Type B pancreatic cell (in vitro differentiated cells): ENCODE measurements at places on chromosomes 6 and 20. TPM values are rescaled to one million over a fixed set of nuclear protein-coding genes. Genes with fewer than 3 reads are reported as not detected.
A peak's percentile ranks its signal among the peaks of the same experiment; 100 is the strongest.

Gene SYCP2L
- 4.9 and 6.9 TPM in 2 replicates for total RNA-seq

Gene SLC17A1
- total RNA-seq: 0.85 and 1.2 TPM in 2 replicates

Gene PHACTR3
- 0.55 and 2.1 TPM in 2 replicates for total RNA-seq

Gene MGME1
- 31.2 and 32.7 TPM in 2 replicates for total RNA-seq

Gene MUC22
- 1.6 and 4.9 TPM in 2 replicates for total RNA-seq

Gene ADGRF1
- total RNA-seq: 20.0 and 36.0 TPM in 2 replicates

Gene CST2
- total RNA-seq: 2.6 and 8.5 TPM in 2 replicates

Gene FOXS1
- total RNA-seq: 0.22 TPM in 1 of 2 replicates, not detected in the other

DNA sequence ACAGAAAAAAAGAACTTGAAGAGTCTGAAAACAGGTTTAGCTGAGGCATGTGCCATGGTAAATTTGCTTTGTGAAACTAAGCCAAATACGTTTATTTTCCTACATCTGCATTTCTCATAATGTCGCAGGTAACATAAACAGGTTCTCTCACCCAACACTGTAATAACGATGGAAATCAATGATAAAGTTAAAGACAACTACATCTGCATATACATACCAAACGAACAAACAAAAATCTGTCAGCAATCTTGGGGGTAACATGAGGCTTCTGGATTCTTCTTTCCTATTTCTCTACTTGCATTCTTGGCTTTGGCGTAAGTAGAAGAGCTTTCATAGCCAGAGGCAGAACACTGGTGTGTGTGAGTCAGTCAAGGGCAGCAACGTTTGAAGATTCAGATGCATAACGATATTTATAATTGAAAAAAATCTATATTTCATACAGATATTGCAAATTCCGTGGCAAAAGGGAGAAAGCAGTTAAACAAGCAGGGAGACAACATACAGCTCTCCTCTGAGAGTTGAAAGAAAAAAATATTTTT, 195.1 kb downstream of the EDN1 start:
- no peaks in the 10 kb centered on the region for H3K36me3 ChIP-seq
- no peak for DNase-seq
- H3K27me3 ChIP-seq: no peaks in the 10 kb centered on the region
- H3K4me1 ChIP-seq: peaks cover 7% of the 10 kb centered on the region

DNA sequence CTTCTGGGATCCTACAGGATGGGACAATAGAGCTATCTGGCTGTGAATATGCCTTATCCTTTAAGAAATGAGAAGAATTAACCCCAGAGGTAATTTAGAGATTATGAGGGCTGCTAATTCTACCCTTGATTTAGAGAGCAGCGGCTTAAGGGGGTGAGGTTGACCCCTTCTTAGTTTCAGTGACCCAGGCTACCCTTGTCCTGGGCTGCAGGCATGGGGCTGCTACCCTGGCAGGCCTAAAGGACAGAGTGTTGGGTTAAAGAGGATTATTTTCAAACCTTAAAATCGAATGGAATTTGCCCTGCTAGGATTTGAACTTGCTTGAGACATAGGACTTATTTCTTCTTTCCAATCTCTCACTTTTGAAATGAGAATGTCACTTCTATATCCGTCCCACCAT, 1343.4 kb downstream of the HACE1 start:
- no peak overlapping the region for H3K27ac ChIP-seq
- H3K4me1 ChIP-seq: no peaks in the 10 kb centered on the region
- no peak overlapping the region for H3K4me3 ChIP-seq
- no peak for DNase-seq

DNA sequence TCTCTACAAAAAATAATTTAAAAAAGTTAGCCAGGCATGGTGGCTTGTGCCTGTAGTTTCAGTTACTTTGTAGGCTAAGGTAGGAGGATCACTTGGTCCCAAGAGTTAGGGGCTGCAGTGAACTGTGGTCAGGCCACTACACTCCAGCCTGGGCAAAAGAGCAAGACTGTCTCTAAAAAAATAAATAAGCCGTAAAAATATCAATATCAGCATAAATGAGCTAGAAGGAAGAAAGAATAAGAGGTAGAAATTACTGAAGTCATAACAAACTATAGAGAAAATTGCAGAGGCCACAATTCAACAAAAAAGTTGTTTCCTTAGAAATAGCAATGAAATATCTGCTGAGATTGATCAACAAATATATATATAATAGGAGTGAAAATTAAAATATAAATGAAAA, 827.3 kb upstream of the FLRT3 start:
- H3K27ac ChIP-seq: no peak overlapping the region
- peaks cover 11% of the 10 kb centered on the region for H3K4me1 ChIP-seq
- DNase-seq: no peak
- H3K4me3 ChIP-seq: no peak overlapping the region
- no peaks in the 10 kb centered on the region for H3K36me3 ChIP-seq
- H3K27me3 ChIP-seq: no peaks in the 10 kb centered on the region

DNA sequence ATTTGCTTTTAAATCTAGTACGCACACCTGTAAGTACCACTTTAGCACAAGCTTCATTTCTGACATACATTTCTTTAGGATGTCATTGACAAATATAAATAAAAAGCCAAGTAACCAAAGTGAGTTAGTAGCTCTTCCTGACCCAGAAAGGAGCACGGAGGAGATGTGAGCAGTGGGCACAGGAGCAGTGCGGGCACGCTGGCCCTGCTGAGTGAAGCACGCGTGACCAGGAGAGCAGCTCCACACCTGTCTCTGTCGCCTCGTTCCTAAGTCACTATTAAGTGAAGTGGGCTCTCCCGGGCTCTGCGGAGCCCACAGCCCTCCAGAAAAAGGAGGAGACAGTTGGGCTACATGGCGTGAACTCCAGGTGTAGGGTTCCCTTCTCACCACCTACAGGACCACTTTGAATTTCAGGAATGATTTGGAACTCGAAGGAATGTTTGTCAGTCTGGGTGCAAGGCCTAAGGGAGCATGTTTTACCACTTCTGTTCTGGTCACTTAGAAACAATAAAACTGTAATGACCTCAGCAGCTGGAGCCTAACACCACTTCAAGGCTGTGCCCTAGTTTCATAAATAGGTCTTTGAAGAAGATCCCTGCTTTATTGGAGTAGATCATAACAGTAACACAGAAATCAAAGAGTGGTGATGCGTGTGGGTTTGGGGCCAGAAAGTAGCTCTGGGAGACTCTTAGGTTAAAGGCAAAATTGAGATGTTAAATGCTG, 95.9 kb downstream of the FAM120B start:
- peak; percentile 43 for DNase-seq
- H3K27me3 ChIP-seq: no peaks in the 10 kb centered on the region
- peaks cover 17% of the 10 kb centered on the region for H3K4me1 ChIP-seq

- no peak overlapping the region for H3K4me3 ChIP-seq
- no peaks in the 10 kb centered on the region for H3K36me3 ChIP-seq
- no peak for DNase-seq
- H3K27ac ChIP-seq: no peak overlapping the region
These were observed 511.1 kb upstream of the MAP3K7 start for GRCh38 chr6:91098006-91098405.

DNA sequence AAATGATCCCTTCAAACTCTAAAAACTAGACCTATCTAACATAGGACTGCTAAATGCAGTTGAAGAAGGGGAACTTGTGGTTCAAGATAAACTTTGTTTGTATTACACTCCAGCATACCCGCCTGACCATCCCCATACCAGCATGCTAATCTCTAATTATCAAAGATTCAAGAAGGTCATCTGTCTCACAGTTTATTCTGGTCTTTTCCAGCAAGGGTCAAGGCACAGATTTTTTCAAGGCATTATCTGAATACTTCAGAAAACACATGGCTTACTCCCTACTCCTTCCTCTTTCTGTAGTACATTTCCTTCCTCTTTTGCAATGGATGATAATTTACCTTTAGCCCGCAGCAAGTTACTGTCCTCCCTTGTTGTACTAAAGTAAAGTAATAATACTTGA, 174.1 kb downstream of the PKHD1 start:
- H3K27ac ChIP-seq: no peak overlapping the region
- H3K27me3 ChIP-seq: no peaks in the 10 kb centered on the region
- H3K36me3 ChIP-seq: no peaks in the 10 kb centered on the region
- no peaks in the 10 kb centered on the region for H3K4me1 ChIP-seq
- no peak overlapping the region for H3K4me3 ChIP-seq

DNA sequence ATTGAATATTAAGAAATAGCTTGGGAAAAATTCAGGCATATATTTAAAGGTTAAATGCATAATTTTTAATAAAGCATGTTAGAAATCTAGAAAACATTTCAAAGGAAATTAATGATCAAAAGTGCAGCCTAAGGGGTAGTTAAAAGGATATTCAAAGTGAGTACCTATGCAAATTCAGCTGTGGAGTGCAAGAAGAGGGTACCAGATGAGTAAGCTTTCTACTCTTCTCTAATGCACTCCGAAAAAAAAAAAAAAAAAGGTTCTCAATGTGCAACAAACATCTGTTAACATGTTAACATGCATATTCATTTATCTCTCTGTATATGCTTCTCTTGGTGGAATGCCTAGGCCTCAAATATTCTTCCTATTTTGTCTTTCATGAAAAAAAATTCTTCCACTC, 32.0 kb upstream of the KATNA1 start:
- H3K27ac ChIP-seq: no peak overlapping the region
- peaks cover 32% of the 10 kb centered on the region for H3K36me3 ChIP-seq
- DNase-seq: no peak
- no peaks in the 10 kb centered on the region for H3K4me1 ChIP-seq
- H3K27me3 ChIP-seq: no peaks in the 10 kb centered on the region
- H3K4me3 ChIP-seq: no peak overlapping the region

- H3K4me1 ChIP-seq: peaks cover 15% of the 10 kb centered on the region
- no peak overlapping the region for H3K27ac ChIP-seq
- no peak for DNase-seq
- H3K27me3 ChIP-seq: no peaks in the 10 kb centered on the region
- H3K4me3 ChIP-seq: no peak overlapping the region
- no peaks in the 10 kb centered on the region for H3K36me3 ChIP-seq
These were observed 98.1 kb upstream of the COL21A1 start for GRCh38 chr6:56345376-56345995.

GRCh38 chr6:5466281-5467136, 205.2 kb downstream of the FARS2 start:
- peaks cover 9% of the 10 kb centered on the region for H3K4me1 ChIP-seq
- H3K4me3 ChIP-seq: no peak overlapping the region
- DNase-seq: no peak
- H3K27ac ChIP-seq: no peak overlapping the region
- no peaks in the 10 kb centered on the region for H3K36me3 ChIP-seq

- H3K27me3 ChIP-seq: peaks cover 1% of the 10 kb centered on the region
- H3K4me1 ChIP-seq: peaks cover 6% of the 10 kb centered on the region
- H3K36me3 ChIP-seq: no peaks in the 10 kb centered on the region
- no peak overlapping the region for H3K4me3 ChIP-seq
These were observed 83.8 kb upstream of the ELOVL5 start for GRCh38 chr6:53432318-53433161.

GRCh38 chr6:169249057-169249456, 4.6 kb downstream of the THBS2 start:
- H3K4me3 ChIP-seq: no peak overlapping the region
- peaks cover 24% of the 10 kb centered on the region for H3K4me1 ChIP-seq
- H3K27me3 ChIP-seq: peaks cover 49% of the 10 kb centered on the region
- no peak for DNase-seq
- H3K27ac ChIP-seq: no peak overlapping the region

GRCh38 chr6:1538810-1539478, 70.8 kb upstream of the FOXC1 start:
- no peaks in the 10 kb centered on the region for H3K27me3 ChIP-seq
- H3K36me3 ChIP-seq: no peaks in the 10 kb centered on the region
- H3K4me1 ChIP-seq: peaks cover 7% of the 10 kb centered on the region
- H3K27ac ChIP-seq: no peak overlapping the region

GRCh38 chr20:19624221-19624965, 133.7 kb upstream of the RIN2 start:
- H3K36me3 ChIP-seq: peaks cover 4% of the 10 kb centered on the region
- no peak for DNase-seq
- no peak overlapping the region for H3K4me3 ChIP-seq
- H3K27me3 ChIP-seq: no peaks in the 10 kb centered on the region
- H3K27ac ChIP-seq: no peak overlapping the region

DNA sequence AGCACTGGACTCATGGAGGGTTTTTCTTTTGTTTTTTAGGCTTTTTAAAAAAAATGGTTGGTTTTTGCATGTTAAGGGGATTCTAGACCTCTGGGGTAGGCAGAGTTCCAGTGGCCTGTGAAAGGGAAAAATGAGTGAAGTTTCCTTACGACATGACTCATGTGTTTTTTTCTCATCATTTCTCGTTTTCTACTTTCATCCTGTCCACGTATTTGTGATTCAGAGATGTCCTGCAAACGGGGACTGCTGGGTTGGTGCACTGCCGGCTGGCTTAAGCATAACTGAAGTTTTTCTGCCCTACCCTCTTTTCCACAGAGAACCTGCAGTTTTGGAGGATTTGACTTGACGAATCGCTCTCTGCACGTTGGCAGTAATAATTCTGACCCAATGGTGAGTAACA, 182.3 kb downstream of the SASH1 start:
- no peaks in the 10 kb centered on the region for H3K27me3 ChIP-seq
- peaks cover 46% of the 10 kb centered on the region for H3K36me3 ChIP-seq
- no peak overlapping the region for H3K4me3 ChIP-seq
- peaks cover 8% of the 10 kb centered on the region for H3K4me1 ChIP-seq

- peaks cover 13% of the 10 kb centered on the region for H3K4me1 ChIP-seq
- H3K4me3 ChIP-seq: no peak overlapping the region
- no peak for DNase-seq
- no peaks in the 10 kb centered on the region for H3K36me3 ChIP-seq
These were observed 4.8 kb downstream of the COL19A1 start for GRCh38 chr6:69871107-69871506.

- H3K4me1 ChIP-seq: no peaks in the 10 kb centered on the region
- H3K36me3 ChIP-seq: no peaks in the 10 kb centered on the region
- peaks cover 15% of the 10 kb centered on the region for H3K27me3 ChIP-seq
These were observed 24.8 kb upstream of the MYT1 start for GRCh38 chr20:64139199-64140060.

DNA sequence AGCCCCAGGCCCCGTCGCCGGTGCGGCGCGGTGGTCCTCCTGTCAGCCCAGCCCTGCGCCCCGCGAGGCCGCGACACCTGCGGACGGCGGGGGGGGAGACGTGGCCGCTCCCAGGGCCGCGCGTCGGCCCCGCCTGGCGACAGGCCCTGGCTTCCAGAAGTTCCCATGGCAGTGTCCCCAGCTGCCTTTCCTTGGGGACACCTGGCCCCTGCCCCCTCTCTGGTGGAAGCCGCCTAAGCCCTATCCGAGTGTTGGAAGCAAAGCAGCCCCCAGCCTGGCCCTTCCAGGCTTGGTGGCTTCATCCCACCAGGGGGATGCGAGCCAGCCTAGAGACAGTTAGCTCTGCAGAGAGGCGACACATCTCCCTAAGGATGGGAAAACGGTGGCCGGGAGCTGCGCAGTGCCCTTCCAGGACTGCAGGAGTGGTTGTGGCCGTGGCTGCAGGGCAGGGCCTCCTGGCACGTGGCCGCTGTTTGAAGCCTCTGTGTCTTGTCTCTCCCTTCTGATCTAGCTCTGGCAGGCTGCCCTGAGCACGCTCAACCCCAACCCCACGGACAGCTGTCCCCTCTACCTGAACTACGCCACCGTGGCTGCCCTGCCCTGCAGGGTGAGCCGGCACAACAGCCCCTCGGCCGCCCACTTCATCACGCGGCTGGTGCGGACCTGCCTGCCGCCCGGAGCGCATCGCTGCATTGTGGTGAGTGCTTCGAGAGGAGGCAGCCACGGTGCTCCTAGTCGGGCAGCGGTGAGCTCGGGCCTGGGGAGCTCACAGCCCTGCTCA, 816 bp downstream of the NPEPL1 start:
- no peak for DNase-seq
- H3K27ac ChIP-seq: no peak overlapping the region
- peaks cover 18% of the 10 kb centered on the region for H3K4me1 ChIP-seq
- H3K27me3 ChIP-seq: no peaks in the 10 kb centered on the region
